ENCODE measurements at places on chromosomes 12 and 14.

DNA sequence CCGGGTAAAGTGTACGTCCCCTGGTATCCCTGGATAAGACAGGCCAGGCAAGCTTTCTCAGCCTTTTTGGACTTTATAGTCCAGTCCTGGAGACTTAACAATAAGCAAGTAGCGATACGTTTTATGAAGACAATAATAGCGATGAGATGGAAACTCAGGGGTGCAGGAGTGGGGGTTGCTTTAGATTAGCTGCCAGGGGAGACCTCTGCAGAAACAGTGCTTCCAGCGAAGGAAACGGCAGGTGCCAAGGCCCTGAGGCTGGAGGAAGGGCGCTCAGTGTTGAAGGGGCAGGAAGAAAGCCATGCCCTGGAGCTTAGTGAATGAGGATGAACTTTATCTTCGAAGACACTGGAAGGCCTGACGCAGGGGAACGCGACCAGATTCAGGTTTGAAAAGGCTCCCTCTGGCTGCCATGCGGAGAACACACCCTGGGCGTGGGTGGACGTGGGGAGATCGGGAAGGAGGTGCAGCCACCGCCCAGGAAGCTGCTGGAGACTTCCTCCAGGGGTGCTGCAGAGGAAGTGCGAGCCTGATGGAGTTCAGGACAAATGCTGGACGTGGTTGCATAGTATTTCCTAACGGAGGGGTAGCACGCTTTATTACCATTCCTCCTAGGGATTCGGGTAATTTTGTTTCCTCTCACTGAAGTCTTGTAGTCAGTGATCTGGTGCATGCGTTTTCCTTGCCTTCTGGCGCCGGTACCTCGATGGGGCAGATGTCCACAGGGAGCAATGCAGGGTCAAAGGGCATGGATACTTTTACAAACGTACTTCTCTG lies 26.1 kb upstream of the UBC start:
- peak; percentile 93 for DNase-seq

DNA sequence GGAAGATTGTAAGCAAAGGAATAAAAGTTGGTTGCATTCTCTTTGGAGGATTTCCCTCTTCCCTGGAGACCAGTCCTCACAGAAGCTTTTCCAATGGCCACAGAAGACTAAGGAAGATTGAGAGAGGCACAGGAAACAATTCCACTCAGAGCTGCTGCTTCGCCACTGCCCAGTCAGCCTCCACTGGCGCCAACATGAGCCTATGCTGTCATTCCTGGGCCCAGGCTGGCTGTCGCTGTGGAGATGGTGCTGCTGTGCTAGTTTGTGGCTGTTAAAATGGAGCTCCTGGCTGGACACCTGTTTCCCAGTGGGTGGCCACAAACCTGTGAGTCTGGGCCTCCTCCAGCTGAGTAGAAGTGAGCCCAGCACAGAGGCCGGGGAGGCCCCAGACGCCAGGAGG lies 6.6 kb downstream of the P2RX7 start:
- no peak for DNase-seq

GRCh38 chr12:96770219-96771102 lies 136.6 kb upstream of the NEDD1 start:
- no peak for DNase-seq

DNA sequence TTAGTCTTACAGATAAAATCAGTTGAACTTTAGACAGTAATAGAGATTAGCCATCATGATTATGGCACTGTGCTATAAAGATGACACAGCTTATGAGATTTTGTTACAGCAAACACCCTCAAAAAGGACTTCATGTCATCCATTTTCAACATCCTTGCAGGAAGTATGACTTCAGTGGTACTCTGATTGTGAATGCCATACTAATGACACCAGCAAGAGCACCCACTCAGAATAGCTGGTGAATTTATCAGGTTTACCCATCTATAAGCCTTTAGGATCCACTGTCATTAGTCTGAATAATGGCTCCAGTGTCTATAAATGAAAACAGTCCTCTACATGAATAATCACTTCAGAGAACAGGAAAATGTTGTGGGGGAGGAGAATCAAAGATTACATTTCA lies 615.2 kb downstream of the RPS29 start:
- DNase-seq = no peak

- DNase-seq = peak; percentile 70
Observed at GRCh38 chr12:42508913-42509460, 80.6 kb downstream of the PRICKLE1 start.

GRCh38 chr14:73393375-73393774 lies 65.0 kb downstream of the NUMB start:
- no peak for DNase-seq

DNA sequence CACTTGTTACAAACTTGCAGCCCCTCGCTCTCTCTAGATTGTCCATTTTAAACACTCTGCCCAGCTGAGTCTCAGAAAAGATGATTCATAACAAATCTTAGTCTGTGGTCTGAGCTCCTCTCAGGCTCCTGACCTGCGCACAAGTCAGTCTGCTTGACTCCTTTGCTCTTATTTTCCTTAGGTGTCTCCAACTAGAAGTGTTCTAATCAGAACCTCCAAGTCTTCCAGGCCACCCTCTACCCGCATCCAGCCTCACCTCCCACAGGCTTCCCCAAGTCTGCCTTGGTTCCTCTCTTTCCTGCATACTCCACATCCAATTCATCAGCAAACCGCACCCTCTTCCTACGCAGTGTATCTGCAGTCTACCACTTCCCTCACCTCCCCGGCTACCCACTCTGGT lies 42.4 kb upstream of the BDKRB2 start:
- DNase-seq = no peak

GRCh38 chr14:50874757-50875156 lies 2.9 kb downstream of the ABHD12B start:
- no peak for DNase-seq

GRCh38 chr12:131547555-131547954 lies 163.3 kb upstream of the SFSWAP start:
- DNase-seq = no peak

DNA sequence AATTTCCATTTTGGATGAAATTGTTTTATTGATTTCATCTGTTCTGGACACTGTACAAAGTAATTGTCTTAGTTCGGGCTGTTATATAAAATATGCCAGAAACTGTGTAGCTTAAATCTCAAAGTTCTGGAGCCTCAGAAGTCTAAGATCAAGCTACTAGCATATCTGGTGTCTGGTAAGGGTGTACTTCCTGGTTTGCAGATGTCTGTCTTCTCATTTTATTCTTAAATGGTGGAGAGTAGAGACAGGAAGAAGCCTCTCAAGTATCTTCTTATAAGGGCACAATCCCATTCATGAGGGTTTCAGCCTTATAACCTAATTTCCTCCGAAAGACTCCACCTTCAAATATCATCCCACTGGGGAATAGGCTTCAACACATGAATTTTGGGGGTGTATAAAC lies 51.3 kb downstream of the MON2 start:
- no peak for DNase-seq

- DNase-seq = peak; percentile 65
Observed at GRCh38 chr12:91620992-91621391, 438.4 kb upstream of the DCN start.

- no peak for DNase-seq
Observed at GRCh38 chr14:92421751-92422150, 91.8 kb upstream of the RIN3 start.

DNA sequence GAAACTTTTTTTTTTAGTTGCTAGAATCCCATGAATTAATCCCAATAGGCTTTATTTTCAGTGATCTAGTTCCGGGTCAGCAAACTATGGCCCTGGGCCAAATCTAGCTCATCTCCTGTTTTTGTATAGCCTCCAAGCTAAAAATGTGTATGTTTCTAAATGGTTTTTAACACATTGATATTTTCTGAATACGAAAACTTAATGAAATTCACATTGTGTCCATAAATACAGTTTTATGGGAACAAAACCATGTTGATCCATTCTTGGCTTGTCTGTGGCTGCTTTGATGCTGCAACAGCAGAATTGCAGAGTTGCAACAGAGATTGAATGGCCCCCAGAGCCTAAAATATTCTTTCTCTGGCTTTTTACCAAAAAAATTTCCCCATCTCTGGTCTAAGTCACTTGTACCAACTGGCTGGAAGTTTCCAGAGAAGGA lies 47.5 kb downstream of the ZNF664 start:
- no peak for DNase-seq

- DNase-seq = no peak
Observed at GRCh38 chr12:76173756-76174155, 89.3 kb upstream of the NAP1L1 start.

DNA sequence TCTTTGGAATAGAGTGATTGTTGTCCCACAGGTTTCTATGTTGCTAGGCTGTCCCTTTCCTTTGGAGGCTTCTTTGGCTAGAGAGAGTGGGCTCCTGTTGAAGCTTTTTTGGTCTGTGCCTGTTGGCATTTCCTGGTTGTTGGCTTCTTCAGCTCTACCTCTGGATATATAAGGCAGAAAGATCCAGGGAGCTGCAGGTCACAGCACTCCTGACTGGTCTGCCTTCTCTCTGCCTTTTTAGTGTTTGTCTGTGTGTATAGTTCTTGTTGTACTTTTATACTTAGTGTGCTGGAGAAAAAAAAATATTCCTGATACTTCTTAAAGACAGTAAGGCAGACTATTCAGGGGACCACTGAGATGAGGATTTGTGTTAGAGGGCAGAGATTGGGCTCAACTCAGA lies 202.7 kb downstream of the FBXL14 start:
- no peak for DNase-seq

DNA sequence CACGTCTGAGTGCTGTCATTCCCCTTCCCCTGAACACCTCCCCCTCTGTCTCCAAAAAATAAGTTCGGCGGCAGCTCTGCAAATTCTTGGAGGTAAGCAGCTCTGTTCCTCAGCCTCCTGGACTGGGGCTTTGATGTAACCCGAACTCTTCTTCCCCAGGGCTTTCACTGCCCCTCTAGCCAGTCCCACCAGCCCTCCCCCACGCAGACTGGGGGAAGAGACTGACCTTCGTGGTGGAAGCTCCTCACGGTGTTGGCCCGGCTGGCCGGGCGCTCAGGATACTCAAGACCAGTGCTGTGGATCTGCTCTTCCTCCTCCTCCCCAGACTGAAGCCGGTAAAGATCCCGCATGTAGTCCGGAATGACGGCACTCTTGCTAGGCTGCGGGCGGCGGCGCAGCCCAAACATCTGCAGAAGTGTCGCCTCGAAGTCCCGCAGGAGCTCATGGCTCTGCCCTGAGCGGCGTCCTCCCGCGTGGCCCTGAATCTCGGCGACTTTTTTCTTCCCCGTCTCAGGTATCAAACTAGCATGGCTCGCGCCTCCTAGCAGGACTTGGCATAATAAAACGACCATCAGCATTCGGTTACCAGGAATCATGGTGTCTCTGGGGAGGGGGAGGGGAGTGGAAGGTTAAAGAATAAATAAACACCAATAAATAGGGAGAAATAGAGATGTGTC lies 4.9 kb downstream of the BMP4 start:
- peak; percentile 40 for DNase-seq
